Cerebellum (tissue), 4 donors: ENCODE measurements at places on chromosomes 13 and 19.
A peak's percentile ranks its signal among the peaks of the same experiment; 100 is the strongest.

DNA sequence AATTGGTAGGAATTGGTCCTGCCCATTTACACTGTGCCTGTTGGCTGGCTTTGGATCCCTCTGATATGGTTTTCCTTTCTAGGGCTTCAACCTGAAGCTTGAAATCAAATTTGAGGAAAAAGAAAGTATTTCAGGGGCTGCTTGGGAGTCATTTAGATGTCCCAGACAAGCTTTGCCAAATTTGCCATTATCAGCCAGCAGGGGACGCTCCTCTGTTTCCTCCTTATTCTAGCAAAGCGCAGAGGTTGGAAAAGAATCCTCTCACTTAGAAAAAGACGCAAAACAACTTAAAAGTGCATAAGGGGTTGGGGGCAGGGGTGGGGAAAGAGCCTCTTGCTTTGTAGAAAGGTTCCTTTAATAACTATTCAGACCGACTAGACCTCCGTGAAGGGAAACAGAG is 1211.1 kb upstream of the PCDH20 start:
- DNase-seq = no peak

DNA sequence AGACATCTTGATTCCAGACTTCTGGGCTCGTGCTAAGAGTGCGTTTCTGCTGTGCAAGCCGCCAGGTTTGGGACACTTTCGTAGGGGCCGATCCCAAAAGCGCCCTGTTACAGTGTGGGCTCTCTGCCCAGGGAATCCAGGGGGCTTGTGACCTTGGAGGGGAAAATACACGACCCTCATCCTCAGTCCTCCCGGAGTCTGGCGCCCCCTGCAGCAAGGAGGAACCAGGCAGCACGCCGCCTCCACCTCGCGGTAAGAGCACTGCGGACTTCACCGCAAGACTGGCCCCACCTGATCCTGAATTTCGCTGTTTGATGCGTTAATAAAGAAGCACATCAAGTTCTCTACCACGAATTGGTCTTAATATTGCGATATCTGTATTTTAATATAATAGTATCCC is 5.2 kb downstream of the POLRMT start:
- DNase-seq = no peak

GRCh38 chr13:91278888-91279287 is 68.6 kb upstream of the MIR17HG start:
- DNase-seq = no peak

- DNase-seq = peak; percentile 80
Observed at GRCh38 chr19:932648-933552, 7.1 kb downstream of the ARID3A start.

DNA sequence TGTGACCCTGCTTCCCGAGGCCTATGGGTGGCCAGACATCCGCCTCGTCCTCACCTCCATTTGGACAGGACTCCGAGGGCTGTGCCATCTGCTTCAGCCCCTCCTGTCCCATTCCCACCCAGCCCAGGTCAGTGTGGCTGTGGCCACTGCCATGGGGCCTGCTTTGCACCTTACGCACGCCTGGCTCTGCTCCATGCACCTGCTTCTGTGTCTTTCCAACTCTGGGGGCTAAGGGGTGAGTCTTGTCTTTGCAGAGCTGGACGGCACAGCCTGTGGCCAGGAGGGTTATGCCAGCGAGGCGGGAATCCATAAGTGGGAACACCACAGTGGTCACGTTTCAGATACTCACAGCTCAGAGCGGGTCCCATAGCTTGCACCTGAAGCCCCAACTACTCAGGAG is 5.2 kb upstream of the ZNF554 start:
- no peak for DNase-seq

GRCh38 chr19:56116606-56117005 is 4.5 kb downstream of the ZNF787 start:
- no peak for DNase-seq

DNA sequence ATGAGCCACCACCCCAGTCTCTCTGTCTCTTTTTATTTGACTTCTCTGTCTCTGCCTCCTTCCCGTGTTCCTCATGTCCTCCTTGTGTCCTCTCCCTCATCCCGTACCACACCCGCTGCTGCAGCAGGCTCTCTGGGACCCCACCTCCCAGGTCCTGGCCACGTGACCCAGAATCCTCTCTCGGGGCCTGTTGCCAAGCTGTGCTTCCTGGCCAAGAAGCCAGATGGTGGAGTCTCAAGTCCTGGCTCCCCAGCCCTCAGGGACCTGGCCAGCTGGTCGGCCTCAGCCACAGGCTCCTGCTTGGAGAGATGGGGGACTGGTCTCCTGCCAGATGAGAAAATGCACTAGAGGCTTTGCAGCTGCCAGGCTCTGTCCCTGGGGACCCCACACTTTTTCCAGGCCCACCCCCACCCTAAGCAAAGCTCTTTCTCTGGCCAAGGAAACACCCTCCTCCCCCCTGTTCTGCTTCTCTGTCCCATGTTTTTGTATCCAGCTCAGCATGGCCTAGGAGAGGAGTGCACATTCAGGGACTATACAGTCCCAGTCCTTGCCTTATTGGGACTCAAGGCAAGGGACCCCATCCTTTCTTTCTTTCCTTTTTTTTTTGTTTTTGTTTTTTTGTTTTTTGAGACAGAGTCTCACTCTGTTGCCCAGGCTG is 34.3 kb upstream of the SHKBP1 start:
- DNase-seq = peak; percentile 77

DNA sequence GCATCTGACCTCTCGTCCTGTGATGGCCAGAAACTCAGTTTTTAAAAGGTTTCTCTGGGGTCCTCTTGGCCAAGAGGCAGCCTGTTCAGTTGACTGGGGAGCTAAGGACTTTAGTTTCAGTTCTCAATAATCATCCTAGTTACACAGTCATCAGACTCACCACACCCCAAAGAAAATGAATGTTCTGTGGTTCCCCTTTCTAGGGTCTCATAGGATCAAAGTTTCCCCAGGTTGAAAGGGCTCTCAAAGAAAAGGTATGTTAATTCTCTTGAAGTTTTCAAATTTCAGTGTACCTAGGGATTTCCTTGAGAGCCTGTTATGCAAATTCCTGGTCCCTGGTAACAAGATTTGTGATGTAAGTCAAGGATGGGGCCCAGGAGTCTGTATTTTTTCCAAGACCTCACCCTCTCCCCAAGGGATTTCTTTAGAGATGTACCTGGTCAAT is 94.9 kb downstream of the FAM216B start:
- DNase-seq = no peak

GRCh38 chr13:24249624-24250023 is 59.8 kb upstream of the C1QTNF9 start:
- no peak for DNase-seq

- DNase-seq = no peak
Observed at GRCh38 chr13:112522578-112522977, 65.4 kb downstream of the TUBGCP3 start.

GRCh38 chr13:71485913-71486312 is 381.1 kb downstream of the DACH1 start:
- no peak for DNase-seq

DNA sequence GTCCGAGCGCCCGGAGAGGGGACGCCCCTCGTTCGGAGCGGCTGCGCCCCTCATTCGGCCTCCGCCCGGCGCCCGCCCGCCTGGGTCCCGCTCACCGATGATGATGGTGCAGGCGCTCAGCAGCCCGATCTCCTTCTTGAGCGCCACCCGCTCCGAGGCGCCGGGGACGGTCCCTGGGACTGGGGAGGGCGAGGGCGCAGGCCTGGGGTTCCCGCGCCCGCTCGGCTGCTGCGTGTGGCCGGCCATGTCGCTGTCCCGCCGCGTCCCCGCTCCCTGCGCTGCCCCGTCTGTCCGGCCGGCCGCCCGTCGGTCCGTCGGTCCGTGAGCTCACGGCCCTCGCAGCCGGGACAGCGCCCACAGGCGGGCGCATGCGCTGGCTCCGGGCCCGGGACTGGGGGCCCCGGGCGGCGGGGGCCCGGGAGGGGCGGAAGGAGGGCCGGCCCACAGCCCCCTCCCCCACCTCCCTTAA is at the start of gene SLC7A10:
SLC7A10 (minus strand) TSS at position 393 of the 469 bp plus-strand sequence; CDS start at position 246, 147 bp downstream.
- no peak for DNase-seq

GRCh38 chr19:11339254-11340098 is at the start of gene RAB3D:
TSS of gene RAB3D (minus strand) at chr19:11339657. CDS start at chr19:11337399, 2,258 bp downstream.
- DNase-seq = peak; percentile 95

DNA sequence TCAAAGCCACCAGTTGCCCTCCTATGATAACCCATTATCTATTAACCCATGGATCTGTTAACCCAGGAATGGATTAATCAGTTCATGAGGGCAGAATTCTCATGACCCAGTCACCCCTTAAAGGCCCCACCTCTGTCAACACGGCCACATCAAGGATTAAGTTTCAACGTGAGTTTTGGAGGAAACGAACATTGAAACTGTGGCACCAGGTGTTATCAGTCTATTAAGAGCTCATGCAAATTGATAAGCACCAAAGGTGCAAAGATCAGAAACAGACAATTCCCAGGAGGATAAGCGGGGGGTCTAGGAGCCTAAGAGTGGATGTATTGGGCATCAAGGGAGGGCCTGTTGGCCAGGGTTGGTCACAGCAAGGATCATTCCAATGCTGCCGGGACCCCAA is 19.9 kb upstream of the ELAVL1 start:
- DNase-seq = no peak

DNA sequence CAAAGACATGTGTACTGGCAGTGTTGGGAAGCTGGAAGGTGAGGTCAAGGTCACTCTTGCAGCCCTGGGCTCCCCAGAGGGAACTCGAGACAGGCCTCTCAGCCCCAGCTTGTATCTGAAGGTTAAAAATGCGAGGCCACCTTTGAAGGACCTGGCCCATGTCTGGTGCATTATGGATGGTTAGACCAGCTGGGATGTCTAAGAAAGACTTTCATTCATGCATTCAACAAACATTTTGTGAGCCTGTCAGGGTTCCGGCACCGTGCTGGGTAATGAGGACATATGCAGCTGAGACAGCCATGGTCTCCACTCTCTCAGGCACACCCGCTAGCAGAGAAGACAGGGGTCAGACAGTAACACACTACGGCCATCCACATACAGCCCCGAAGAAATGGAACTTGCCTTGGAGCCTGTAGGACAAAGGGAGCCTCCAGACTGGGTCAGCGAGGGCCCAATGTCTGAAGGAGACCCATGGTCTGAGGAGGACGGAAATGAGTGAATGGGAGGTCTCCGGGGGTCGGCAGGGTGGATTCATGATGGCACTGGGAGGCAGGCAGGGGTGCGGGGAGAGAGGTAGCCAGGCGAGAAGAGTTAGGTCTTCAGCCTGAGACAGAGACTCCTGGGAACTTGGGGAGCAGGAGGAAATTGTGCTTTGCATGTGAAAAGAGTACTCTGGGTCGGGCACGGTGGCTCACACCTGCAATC is 19.0 kb downstream of the VSTM2B start:
- no peak for DNase-seq

- DNase-seq = no peak
Observed at GRCh38 chr19:13701624-13702023, 62.7 kb upstream of the MRI1 start.

- DNase-seq = peak; percentile 12
Observed at GRCh38 chr13:40388617-40389016, 277.8 kb downstream of the FOXO1 start.

- no peak for DNase-seq
Observed at GRCh38 chr19:51978882-51979281, 7.8 kb downstream of the ZNF350 start.

GRCh38 chr13:35891507-35892441 is 239.4 kb downstream of the DCLK1 start:
- no peak for DNase-seq

- no peak for DNase-seq
Observed at GRCh38 chr19:16581145-16581970, 9.1 kb upstream of the SLC35E1 start.

DNA sequence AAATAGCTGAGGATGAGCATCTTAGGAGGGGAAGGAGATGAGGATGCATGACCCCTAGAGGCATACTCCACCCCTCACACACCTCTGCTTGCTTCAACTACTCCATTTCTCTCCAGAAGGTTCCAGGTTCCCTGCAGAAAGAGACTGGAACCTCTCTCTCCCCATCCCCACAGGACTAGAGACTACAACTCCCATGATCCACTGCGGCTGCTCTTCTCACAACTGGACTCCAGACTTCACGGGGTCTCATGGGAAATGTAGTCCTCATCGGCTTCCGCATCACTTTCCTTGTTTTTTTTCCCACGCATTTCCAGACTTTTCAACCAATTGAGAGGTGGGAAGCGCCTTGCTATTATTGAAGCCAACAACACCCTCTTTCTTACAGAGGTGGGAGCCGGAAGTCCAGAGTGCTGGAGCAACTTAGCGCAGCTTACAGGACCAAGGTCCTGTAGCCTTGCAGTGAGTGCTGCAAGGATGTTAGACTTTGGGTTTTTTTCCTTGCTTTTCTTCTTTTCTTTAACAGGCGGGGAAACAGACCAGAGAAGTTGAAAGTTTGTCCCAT is 13.9 kb upstream of the CACNG6 start:
- peak; percentile 81 for DNase-seq

GRCh38 chr13:27516103-27516502 is 65.7 kb upstream of the MTIF3 start:
- no peak for DNase-seq

GRCh38 chr13:104773775-104774174 is 1707.6 kb upstream of the SLC10A2 start:
- DNase-seq = peak; percentile 6

GRCh38 chr19:49145573-49146407 is 9.4 kb downstream of the HRC start:
- DNase-seq = peak; percentile 74

DNA sequence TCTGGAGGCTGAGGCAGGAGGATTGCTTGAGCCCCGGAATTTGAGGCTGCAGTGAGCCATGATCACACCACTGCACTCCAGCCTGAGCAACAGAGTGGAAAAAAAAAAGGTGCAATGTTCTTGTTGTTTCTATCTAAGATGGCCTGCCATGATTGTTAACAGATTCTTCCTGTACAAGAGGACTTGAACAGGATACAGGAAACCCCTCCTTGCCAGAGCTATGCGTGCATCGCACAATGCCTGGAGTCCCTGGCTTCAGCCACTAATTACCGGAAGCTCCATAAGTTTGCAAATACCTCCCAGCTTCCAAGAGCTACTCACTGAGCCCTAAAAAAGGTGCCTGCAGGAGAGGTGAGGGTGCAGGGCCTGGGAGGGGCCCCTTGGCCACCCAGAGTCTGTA is 13.1 kb upstream of the HIF3A start:
- no peak for DNase-seq

- DNase-seq = peak; percentile 5
Observed at GRCh38 chr13:30615481-30615865, 2.2 kb upstream of the USPL1 start.
